ENCODE measurements at places on chromosomes 1 and 21.
A peak's percentile ranks its signal among the peaks of the same experiment; 100 is the strongest.

DNA sequence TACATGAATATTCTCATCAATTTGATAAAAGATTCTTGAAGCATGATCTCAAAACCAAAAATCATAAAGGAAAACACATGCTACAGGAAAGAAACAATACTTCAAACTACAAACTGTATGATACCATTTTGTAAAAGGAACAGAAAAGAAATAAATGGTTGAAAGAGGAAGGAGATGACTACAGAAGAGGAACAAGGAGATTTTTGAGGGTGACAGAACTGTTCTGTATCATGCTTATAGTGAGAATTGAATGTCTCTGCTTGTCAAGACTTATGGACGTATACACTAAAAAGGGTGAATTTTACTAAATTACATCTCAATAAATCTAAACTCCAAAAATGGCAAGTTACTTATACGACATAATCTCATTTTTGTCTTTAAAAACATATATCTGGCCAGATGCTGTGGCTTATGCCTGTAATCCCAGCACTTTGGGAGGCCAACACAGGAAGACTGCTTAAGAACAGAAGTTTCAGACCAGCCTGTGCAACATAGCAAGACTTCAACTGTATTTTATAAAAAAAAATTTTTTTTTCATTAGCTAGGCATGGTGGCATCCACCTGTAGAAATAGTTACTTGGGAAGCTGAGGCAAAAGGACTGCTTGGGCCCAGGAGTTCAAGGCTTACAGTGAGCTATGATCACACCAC lies 125.4 kb downstream of the EIF4G3 start:
- no peak for DNase-seq

GRCh38 chr1:23574265-23574754 lies 15.0 kb upstream of the ID3 start:
- no peak for DNase-seq

DNA sequence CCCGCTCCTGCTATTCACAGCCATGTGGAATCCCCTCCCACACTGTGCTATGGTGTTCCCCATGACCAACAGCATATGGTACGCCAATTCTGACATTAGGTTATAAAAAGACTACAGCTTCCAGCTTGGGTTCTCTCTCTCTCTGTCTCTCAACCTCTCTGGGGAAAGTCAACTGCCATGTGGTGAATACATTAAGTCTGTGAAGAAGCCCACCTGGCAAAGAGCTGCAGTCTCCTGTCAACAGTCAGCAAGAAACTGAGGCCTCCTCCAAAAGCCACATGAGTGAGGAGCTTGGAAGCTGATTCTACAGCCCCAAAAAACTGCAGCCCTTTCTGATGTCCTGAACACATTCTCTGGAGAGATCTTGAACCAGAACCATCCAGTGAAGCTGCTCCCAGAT lies 25.0 kb upstream of the LRRC38 start:
- no peak for DNase-seq

DNA sequence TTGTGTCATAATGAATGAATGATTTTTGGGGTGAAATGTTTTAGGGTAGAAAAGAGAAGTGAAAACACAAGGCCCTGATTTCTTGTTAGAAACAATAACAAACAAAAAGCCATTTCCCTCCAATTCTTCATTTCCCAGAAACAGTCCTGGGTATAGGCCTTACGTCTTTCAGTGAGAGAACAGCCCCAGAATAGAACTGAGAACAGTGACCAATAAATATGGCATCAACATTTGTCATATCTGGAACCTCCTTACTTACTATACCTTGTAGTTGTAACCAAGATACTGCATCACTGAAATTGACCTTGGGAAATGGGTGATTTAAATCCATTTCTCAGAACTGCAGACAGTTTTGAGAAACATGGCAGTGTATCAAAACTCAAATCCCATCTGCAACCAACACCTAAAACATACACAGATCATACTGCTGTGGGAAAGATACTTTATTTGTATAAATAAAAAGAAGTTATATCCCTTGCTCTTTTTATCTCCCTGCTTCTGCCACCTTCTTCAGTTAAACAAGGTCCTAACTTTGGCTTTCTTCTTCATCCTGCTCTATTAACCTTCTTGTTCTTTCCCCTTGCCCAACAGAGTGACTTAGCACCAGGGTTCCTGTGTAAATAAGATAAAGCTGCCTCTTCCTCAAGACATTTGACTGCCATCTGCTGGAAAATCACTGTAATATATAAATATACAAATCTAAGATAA lies 19.5 kb downstream of the XKR8 start:
- peak; percentile 75 for DNase-seq

DNA sequence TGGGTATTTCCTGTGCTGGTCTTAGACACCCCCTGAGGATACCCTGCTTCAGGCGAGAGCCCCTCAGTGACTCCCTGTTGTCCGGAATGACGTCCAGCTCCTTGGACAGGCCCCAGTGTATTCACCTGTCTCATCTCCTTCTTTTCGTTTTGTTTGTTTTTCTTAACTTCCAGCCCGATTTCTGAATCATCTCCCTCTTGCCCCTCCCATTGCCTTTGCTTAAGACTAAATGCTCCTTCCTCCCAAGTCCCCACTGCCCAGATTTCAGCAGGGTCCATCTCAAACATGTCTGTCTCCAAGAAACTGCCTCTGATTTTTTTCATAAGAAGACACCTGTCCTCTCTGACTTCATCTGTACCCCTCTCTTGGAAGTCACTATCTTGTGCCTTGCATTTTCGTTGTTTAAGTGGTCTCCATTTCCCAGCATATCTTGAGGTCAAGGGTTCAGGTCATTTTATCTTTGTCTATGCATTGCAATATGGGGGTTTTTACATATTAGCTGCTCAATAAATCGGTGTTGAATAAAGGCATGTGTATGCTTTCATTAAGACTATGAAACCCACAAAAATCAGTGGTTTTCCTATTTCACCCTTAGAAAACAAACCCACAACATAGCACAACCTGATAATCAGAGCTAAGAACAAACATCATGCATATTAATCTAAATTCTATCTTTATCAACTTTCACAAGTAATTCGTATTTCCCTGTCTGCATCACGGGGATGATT lies 58.4 kb upstream of the LGALS8 start:
- no peak for DNase-seq

DNA sequence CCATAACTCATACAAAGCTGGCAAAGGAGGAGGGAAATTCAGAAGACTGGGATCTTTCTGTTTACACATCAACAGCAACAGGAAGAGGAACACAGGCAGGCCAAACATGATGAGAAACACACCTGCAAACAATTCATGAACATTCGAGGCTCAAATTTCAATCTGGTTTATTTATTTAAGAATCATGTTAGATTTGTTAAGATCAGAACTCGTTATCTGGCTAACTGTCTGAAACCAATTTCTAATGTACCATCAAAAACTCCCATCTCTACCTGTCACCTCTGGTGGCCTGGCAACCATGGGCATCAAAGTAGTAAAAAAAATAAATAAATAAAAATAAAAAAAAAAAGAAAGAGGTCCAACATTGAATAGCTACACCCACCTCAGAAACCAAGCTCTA lies 9.8 kb downstream of the LBR start:
- no peak for DNase-seq

GRCh38 chr1:234488054-234489006 lies 9.4 kb upstream of the TARBP1 start:
- no peak for DNase-seq

DNA sequence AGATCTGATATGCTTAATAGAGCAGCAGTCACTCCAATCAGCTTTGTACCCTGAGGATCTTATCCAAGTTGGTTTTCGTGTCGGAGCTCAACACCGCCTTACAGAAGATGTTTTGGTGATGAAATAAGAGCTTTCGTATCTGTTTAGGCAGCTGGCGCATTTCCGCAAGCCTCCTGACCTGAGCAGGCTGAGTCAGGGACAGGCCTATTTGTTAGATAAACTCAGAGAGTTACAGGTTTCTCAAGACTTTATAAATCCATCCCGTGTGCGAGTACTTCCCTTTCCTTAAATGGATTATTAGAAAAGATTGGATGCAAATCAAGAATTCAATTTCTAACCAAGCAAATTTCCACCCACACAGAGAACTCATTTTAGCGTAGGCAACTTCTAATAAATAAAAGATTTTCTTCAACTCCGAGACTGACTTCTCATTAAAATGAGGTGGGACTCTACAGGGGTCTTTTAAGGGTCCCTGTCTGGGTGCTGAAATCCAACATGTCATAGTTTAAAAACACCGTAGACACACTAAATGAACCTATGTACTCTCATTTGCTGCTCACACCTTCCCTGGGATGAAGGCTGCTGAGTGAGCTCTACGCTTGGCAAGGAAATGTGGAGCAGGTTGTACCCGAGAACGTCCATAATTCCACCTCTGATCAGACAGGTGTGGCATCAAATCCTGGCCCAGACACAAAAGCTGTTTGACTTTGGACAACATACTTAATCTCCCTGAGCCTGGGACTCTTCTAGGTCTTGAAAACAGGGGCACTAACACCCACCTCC lies 106.9 kb upstream of the F3 start:
- DNase-seq = no peak
